Mucosa of descending colon (tissue), 3 donors: ENCODE measurements at places on chromosomes 1 and 21. TPM values are rescaled to one million over a fixed set of nuclear protein-coding genes. Genes with fewer than 3 reads are reported as not detected.
A peak's percentile ranks its signal among the peaks of the same experiment; 100 is the strongest.

FAM229A gene
- 12.9 TPM for total RNA-seq

RGS1 gene
- total RNA-seq = 8.9 TPM

LCE6A gene
- not detected for total RNA-seq

LRP8 gene
- total RNA-seq = 1.4 TPM

S100A7A gene
- total RNA-seq = not detected

RGSL1 gene
- total RNA-seq = not detected

FAM72B gene
- 0.89 TPM for total RNA-seq

LRRC38 gene
- total RNA-seq = not detected

CCDC185 gene
- not detected for total RNA-seq

GJB3 gene
- total RNA-seq = 4.5 TPM

- DNase-seq = no peak
These were observed 82.8 kb upstream of the CD34 start for GRCh38 chr1:207993477-207994445.

GRCh38 chr1:194394676-194395075 lies 1208.3 kb upstream of the B3GALT2 start:
- DNase-seq = no peak

GRCh38 chr1:100866041-100866900 lies 28.4 kb downstream of the EXTL2 start:
- no peak for DNase-seq

DNA sequence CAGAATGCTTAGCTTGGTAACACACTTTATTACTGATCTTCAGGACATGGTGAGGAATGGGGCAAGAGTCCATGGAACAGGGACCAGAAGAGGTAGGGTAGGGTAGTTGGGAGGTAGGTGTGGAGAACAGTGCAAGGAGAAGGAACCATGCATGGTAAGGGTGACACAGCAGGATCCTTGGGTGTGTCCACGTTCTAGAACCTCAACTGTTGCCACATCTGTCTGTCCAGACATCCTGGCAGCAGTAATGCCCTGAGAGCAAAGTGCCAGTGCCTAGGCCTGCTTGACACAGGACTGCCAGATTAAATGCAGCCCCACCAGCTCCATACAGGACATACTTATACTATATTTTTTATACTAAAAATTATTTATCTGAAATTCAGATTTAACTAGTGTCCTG lies 13.9 kb downstream of the DMAP1 start:
- DNase-seq = no peak

DNA sequence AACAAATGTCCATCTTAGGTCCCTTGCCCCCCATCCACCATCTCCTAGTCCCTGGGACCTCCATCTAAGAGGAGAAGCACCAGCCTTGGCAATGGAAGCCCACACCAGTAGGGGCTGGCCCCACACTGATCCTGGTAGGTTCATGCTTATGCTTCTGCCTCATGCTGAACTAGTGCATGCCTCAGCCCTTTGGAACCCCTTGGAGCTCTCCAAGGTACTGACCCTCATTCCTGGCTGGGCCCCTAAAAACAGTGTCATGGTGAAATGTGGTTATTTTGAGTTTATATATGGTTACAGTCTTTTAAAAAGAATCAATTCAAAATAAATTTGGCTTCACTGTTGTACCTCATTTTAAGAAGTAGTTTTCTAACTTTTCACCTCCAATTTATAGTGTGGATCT lies 108.3 kb downstream of the HIVEP3 start:
- no peak for DNase-seq

DNA sequence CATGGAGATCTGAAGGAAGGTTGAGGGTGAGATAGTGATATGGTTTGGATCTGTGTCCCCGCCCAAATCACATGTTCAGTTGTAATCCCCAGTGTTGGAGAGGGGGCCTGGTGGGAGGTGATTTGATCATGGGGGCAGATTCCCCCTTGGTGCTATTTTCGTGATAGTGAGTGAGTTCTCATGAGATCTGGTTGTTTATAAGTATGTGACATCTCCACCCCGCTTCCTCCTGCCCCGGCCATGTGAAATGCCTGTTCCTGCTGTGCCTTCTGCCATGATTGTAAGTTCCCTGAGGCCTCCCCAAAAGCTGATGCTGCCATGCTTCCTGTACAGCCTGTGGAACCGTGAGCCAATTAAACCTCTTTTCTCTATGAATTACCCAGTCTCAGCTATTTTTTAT lies 451.9 kb upstream of the VAMP3 start:
- no peak for DNase-seq

DNA sequence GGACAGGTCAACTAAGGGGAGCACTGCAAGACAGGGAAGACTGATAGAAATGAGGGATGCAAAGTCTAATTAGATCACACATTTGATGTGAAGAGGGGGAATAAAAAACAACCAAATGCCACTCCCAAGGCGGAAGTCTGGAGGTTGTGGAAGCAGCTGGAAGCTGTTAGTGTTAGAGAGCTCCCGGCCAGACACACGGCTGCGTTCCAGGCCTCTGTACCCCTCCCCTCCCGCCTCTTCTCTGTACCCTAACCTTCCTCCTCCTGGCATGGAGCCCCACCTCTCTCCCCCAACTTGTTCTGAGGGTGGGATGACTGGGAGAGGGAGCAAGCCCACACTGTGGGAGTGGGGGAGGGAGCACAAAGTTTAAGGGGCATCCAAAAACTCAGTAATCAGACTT lies 67.0 kb downstream of the PLEKHA6 start:
- DNase-seq = no peak

DNA sequence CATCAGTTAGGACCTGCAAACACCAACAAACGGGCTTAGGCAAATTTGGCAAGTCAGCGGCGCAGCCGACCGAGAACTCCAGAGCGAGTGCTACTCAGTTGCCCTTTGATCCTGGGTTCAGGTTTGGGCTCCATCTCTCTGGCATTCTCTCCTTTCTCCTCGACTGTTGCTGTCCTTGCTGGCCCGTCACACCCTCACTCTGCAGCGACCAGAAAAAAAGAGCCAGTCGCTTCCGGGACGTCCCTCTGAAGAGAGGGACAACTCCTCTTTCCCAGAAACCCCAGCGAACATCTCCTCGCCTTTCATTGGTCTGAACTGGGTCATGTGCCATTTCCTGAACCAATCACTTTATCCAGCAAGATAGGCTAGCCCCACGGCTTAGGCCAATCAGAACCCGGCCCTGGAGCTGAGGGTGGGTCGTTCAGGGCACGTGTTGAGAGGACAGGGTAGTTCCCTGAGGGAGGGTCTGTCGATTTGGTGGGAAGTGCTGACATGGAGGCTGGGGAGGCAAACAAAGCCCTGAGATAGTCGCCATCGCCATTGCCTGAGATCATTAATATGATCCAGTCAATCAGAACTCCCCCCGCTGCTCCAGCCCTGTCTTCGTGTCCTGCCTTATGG lies 113.7 kb downstream of the PTPRU start:
- DNase-seq = no peak

DNA sequence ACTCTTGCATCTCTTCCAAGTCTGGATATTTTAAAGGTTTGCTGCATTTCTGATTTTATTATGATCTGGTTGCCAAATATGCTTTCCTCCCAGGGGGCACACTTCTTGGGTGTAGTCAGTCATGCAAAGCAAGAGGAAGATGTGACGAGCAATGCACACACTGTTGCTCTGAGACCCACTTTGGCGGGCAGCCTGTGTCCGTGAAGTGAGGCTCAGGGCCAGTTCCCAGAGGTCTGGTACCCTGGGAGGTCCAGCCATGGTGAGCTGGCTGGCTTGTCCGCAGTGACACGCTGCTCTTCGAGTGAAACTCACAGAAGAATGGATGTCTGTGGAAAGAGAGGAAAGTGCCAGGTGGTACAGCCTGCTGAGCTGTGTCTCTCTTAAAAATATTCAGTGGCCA lies 52.8 kb upstream of the EDN2 start:
- peak; percentile 28 for DNase-seq

- DNase-seq = peak; percentile 66
These were observed 1.5 kb downstream of the PLK3 start for GRCh38 chr1:44801491-44802305.

- peak; percentile 44 for DNase-seq
These were observed 39.1 kb downstream of the TYW3 start for GRCh38 chr1:74771913-74772515.

DNA sequence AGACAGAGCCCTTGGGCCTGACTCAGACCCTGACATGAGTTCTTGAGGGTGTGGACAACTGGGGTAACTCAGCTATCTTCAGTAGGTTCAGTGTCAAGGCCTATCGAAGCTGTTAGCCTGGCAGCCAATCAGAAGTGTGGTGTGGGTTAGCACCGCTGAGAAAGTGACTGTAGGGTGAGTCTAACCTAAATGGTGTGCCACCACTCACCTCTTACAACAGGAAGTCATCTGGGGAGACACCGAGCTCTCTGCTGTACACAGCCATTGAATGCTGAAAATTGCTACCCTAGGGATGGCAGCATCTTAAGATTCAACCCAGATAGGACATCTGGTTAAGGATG lies 44.6 kb downstream of the RASSF5 start:
- DNase-seq = no peak

- DNase-seq = peak; percentile 76
These were observed 18.8 kb downstream of the SLX9 start for GRCh38 chr21:44958471-44959191.

- no peak for DNase-seq
These were observed 13.1 kb upstream of the PTP4A2 start for GRCh38 chr1:31951276-31951675.

DNA sequence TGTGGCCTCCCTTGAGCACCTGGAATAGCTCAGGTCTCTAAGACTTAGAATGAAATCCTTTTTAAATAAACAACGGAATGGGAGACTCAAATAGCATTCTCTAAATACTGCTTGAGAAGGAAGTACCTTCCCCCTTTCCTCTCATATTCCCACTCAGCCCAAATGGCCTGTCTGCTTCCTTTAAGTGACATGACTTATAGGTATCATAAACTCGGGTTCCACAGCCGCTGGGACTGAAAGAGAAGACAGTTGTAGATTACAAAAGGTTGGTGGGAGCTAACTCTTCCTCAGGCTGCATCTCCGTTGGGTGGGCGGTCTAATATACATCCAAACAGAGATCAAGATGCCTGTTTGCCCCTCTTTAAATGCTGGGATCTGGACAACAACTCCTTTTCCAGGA lies 1.2 kb upstream of the HMCN1 start:
- no peak for DNase-seq

DNA sequence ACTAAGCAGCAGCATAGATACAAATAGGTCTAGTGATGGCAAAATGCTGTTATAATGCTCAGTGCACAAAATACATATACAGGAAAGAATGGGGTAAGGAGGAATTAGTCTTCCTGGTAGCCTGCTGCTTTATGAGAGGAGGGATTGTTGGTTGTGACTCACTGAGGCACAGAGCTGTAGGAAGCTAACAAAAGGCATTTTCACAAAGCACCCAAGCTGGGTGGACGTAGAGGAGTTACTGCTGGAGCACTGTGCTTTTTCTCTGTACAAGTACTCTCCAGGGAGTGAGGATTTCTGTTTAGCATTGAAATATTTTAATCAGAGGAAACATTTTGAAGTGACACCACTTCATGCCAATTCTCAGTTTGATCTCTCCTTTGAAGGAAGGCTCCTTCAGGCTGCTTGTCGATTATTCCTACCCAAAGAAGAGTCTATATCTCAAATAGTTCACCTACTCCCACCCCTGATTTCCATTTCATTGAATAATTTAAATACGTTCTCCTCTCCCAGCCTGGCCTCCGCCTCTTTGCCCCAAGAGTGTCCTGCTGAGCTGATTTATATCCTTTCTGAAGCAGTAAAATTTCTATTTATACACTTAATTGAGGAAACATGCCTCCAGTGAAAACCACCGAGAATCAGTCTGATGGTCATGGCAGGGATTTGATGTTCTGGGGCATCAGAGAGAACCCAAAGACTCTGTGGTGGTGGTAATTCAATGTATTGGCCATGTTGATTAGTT lies 271.9 kb downstream of the HHAT start:
- no peak for DNase-seq

DNA sequence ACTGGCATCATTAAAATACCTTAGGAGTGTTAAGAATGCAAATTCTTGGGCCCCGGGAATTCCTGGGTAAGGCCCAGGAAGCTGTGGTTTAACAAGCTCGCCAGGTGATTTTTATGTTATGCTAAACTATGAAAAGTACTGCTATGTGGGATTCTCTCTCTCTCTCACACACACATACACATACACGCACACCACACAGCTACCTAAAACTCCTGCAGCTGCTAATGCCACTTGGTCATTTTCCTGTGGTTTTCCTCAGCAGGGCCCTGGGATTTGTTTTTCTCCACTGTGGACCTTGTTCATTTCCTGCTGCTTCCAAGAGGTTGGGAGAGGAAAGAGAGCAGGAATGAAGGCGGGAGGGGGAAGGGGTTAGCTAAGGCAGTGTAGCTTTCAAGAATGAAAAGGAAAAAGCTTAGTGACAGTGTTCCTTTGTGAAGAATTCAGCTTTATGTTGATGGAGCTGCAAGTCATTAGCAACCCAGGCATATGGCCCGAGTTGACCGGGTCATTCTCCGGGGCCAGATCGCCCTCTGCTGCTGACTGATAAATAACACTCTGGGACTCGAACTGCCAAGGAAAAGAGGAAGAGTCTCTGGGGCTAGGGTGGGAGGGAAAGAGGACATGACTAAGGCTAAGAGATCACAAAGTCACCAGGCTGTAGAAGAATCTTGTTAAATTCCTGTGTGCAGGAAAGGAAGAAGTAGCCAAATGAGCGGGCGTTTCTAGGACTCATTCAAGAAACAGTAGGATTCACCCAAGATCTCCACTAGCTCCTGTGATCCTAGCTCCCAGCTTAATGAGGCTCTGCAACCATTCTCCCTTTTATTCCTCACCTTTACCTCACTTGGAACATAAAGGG lies 30.5 kb upstream of the LRIG2 start:
- DNase-seq = peak; percentile 81
